GM04503 (cell line): ENCODE measurements at places on chromosomes 7 and 10.

- no peak for DNase-seq
Measured at GRCh38 chr10:116477986-116478664, 50.5 kb downstream of the PNLIPRP3 start.

- no peak for DNase-seq
Measured at GRCh38 chr7:108055611-108056021, 52.7 kb upstream of the LAMB1 start.

DNA sequence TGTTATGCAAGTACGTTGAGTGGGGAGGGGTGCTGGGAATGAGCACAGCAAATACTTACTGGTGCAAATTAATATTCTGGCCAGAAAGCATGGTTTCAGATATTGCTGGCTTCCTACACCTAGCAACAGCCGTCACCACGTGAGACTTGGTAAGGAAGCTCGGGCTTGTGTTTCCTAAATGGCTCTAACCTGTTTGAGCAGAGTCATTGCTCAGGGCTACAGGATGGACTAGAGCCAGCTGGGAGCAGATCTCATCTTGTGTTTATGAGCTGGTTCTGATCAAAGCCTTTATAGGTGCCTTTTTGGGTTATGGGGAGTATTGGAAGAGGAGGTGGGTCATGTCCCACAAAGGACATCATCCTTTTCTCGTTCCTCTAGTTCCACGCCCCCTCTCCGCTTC, 200.3 kb downstream of the BUB3 start:
- no peak for DNase-seq

- DNase-seq: no peak
Measured at GRCh38 chr7:7914547-7914946, 54.0 kb upstream of the GLCCI1 start.
